ENCODE measurements at places on chromosomes 2 and 18.
A peak's percentile ranks its signal among the peaks of the same experiment; 100 is the strongest.

DNA sequence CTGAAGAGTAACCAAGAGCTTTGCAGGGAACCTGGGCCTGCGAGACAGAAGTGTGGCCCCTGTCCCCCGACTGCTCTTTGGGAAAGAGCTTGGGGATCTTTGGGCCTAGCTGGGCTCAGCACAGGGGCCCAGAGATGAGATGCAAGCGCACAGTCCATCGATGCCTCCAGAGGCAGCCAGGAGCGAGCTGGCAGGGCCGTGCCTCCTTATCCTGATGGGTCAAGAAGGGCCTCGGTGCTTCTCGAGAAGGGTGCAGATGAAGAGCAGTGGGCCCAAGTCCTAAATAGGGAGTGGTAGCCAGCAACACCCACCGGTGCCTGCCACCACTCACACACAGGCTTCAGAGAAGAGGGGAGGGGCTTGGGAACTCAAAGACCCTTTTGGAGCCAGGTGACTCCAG is 17.6 kb downstream of the KCNK3 start:
- DNase-seq = no peak

GRCh38 chr2:220269367-220269766 is 641.9 kb downstream of the SLC4A3 start:
- no peak for DNase-seq

GRCh38 chr18:63131106-63131958 is 188.2 kb downstream of the BCL2 start:
- peak; percentile 86 for DNase-seq

- DNase-seq = no peak
Observed at GRCh38 chr18:2336690-2337392, 234.5 kb downstream of the METTL4 start.

DNA sequence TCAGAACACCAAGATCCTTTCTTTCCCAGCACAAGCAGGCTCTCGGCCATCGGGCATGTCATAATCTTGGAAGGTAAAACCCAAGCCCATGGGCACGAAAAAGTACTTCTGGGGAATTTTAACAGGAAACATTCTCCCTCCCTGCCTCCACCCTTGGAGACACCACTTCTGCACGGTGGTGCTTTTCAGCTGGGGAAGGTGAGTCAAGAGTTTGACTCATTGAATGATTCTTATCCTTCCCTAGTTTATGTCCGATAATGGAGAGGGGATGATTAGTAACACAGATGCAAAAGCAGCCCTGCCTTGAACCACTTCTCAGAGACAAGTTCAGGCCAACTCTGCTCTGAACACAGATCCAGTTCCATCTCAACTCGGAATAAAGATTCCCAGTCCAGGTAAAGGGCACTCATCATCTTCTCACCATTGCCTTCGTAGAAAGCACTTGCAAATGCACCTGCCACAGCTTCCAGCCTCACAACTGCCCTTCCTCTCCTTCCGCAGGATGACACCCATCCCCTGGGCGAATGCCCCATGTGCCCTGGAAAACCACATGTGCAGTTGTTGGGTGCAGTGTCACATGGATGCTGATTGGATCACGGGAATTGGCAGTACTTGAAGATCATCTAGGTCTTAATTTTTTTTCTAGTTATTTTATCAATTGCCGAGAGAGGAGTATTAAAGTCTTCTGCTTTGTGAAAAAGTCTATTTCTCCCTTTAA is 136.2 kb downstream of the PXDN start:
- DNase-seq = no peak

DNA sequence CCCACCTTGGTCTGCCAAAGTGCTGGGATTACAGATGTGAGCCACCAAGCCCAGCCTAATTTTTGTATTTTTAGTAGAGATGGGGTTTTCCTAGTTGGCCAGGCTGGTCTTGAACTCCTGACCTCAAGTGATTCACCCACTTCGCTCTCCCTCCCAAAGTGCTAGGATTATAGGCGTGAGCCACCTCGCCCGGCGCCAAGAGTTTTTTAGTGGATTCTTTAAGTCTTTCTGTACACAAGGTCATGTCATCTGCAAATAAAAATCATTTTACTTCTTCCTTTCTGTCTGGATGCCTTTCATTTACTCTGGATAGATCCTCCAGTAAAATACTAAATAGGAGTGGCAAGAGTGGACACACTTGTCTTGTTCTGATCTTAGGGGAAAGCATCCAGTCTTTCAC is 61.7 kb downstream of the KCMF1 start:
- no peak for DNase-seq

- no peak for DNase-seq
Observed at GRCh38 chr18:74066018-74066417, 81.6 kb downstream of the FBXO15 start.

DNA sequence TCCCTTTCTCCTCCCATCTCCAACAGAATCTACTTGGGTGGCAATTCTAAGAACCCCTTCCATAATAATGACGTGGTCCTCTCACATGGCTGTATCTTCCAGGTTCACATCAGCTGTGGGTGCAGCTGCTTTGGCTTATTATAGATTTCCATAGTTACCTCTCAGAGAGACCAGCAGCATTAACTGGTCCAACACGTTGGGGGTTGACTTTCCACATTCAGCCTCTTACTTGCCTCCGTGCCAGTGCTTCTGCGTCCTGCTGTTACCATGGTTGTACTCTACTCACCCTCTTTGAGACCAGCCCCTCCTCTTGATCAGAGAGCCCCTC is 570.7 kb downstream of the PLCL1 start:
- no peak for DNase-seq

DNA sequence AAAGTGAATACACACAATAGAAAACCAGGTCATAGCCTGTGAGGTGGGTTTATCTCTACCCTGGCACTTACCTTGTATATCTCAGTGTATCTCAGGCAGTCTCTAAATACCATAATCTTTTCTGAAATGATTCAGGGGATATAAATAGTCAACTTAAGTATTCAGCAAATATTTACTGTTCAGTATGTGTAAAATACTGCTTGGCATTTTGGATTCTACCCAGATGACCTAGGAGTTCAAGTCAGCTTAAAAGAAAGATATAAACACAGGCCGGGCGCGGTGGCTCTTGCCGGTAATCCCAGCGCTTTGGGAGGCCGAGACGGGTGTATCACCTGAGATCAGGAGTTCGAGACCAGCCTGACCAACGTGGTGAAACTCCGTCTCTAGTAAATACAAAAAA is 23.8 kb downstream of the GRHL1 start:
- no peak for DNase-seq

- DNase-seq = no peak
Observed at GRCh38 chr2:98857001-98857400, 79.0 kb downstream of the CRACDL start.

GRCh38 chr2:132544006-132544630 is 125.9 kb downstream of the LYPD1 start:
- no peak for DNase-seq

- no peak for DNase-seq
Observed at GRCh38 chr2:3042601-3043585, 334.7 kb downstream of the EIPR1 start.

- DNase-seq = no peak
Observed at GRCh38 chr2:1459727-1460126, 46.5 kb downstream of the TPO start.

GRCh38 chr2:102236132-102236531 is 49.3 kb downstream of the IL1RL2 start:
- DNase-seq = no peak

DNA sequence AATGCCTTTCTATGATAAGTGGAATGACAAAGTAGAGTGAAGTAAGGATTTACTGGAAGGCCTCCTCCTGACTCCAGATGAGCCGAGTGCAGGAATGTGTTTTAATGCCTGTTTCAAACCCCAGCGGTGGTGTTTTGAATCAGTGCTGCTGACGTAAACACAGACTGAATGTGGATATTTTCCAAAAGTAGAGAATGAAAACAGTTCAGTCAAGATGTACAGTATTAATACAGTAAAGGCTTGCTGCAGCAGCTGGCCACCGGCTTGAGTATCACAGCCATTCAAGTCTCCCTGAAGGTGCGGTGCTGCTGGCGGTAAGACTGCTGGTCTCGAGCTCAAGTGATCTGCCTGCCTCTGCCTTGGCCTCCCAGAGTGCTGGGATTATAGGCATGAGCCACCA is 46.7 kb downstream of the ARHGAP28 start:
- no peak for DNase-seq

- DNase-seq = no peak
Observed at GRCh38 chr2:119744335-119744939, 15.3 kb upstream of the PTPN4 start.

DNA sequence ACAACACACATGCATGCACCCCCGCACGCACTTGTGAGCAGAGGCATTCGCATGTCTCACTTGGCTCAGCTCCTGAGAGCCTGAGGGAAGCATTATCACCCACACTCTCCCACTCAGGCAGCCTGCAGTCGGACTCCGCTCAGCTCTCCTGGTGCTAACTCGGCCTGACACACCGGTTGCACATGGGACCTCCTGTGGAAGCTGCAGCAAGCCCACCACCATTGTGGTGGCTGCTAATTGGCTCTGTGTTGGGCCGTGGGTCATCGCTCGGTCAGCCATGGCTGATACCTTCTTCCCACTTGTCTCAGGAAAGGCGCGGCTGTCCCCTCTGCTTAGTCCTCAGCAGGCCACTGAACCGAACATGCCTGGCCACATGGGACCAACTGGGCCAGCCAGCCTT is 13.7 kb upstream of the TEX261 start:
- no peak for DNase-seq

Measured in hematopoietic multipotent progenitor cell treated with erythropoietin and hydrocortisone succinate and interleukin-3 and kit ligand, for 6 days (in vitro differentiated cells).